Epithelial cell of proximal tubule (primary cell): ENCODE measurements at places on chromosomes 6 and 20.

GRCh38 chr6:44396968-44397367 lies 9.5 kb downstream of the CDC5L start:
- no peak for DNase-seq

DNA sequence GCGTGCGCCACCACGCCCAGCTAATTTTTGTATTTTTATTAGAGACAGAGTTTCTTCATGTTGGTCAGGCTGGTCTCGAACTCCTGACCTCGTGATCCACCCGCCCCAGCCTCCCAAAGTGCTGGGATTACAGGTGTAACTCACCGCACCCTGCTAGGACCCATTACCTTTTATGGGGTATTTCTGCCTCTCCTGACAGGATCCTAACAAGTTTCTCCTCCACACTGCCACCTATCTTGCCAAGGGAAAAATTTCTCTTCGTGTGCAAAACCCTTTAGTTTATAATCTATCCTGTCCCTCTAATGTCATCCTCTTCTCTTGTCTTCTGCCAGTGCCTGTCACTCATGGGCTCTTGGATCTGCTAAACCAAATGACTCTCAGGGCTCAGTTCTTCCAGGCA lies 1.9 kb downstream of the STMND1 start:
- no peak for DNase-seq

GRCh38 chr6:30013291-30013922 lies 47.7 kb upstream of the POLR1H start:
- no peak for DNase-seq

GRCh38 chr20:54097236-54097529 lies 26.8 kb upstream of the BCAS1 start:
- DNase-seq, result no peak

DNA sequence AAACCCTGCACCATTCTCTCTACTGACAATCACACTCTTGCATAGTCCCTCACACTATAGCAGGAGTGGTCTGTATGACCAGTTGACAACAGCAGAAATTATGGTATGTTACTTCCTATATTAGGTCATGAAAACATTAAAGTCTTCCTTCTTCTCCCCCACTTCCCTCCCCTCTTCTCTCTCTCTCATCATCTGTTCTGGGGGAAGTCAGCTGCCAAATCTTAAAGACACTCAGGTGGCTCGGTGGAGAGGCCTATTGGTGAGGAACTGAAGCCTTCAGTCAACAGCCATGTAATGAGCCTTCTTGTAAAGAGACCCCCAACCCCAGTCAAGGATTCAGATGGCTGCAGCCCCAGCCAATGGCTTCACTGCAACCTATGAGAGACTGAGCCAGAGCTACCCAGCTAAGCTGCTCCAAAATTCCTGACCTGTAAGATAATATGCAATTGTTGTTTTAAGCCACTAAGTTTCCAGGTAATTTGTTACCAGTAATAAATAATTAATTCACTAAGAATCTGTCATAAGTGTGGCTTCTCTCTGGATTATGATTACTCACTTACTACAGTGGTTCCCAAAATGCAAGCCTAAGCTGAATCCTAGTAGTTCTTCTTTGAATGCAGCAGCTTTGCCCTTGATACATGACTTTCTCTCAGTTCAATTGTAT lies 11.2 kb upstream of the TSBP1 start:
- DNase-seq, result no peak

- no peak for DNase-seq
These were observed 95.7 kb downstream of the HS3ST5 start for GRCh38 chr6:114247101-114247500.

GRCh38 chr20:37992802-37993409 lies 40.4 kb downstream of the TTI1 start:
- no peak for DNase-seq

DNA sequence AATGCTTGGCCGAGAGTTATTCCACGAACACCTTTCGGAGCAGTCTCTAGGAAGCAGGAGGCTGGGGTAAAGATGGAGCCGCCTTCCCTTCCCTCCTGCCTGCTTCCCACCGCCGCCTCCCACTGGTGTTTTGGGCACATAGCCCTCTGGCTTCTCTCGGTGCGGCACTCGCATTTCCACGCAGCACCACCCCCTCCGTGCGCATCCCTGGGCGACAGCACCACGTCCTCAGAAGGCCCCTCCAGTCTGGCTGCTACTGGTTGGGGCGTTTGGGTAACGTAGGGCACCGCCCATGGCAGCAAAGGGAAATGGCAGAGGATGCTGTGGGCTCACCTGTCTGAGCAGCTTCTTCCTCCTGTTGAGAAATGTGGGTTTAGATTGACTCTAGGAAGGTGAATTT lies 2.4 kb downstream of the COL20A1 start:
- no peak for DNase-seq

DNA sequence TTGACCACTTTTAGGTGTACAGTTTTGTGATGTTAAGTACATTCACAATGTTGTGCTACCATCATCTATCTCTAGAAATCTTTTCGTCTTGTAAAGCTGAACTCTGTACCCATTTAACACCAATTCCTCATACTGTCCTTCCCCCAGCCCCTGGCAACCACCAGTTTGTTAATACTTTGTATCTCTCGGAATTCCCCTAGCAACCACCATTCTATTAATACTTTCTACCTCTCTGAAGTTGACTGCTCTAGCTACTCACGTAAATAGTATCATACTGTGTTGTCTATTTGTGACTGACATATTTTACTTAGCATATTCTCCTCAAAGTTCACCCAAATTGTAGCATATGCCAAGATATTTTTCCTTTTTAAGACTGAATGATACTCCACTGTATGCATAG lies 82.3 kb upstream of the CLDN20 start:
- no peak for DNase-seq

DNA sequence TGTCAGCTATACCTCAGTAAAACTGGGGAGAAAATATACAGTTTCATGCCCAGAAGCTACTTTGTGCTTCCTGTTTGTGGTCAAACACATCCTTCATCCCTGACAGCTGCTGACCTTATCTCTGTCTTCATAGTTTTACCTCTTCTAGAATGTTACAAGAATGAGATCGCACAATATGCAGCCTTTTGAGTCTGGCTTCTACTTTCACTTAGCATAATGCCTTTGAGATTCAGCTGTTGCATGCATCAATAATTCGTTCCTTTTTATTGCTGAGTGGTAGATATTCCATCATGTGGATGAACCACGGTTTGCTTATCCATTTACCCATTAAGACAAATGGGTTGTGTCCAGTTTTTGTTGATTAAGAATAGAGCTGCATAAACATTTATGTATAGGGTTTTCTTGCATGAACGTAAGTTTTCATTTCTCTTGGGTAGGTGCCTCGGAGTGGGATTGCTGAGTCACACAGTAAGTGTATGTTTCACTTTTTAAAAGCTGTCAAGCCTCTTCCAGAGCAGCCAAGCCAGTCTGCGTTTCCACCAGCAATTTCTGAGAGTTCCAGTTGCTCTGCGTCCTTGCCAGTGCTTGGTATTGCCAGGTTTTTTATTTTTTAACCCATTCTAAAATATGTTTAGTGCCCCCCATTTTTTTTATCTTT lies 86.6 kb upstream of the PAX1 start:
- DNase-seq, result no peak

GRCh38 chr20:34983995-34984735 lies 28.5 kb downstream of the MYH7B start:
- DNase-seq, result no peak

DNA sequence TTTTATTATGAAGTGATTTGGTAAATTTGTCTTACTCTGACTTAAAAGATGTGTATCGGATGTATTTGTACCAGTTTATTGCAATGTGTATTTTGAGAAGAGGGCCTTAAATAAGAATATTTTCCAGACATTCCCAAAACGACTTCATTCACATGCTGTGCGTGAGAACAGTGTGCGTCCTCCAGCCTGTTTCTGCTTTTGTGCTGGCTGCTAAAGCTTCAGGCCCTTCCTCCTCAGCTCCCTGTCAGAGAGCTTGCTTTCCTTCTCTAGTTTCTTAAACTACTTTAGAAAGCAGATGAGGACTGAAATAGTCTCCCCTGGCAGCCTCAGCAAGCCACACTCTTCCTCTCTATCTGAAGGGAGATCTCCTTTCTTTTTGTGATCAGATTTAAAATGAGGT lies 157.8 kb downstream of the SAMD5 start:
- no peak for DNase-seq

DNA sequence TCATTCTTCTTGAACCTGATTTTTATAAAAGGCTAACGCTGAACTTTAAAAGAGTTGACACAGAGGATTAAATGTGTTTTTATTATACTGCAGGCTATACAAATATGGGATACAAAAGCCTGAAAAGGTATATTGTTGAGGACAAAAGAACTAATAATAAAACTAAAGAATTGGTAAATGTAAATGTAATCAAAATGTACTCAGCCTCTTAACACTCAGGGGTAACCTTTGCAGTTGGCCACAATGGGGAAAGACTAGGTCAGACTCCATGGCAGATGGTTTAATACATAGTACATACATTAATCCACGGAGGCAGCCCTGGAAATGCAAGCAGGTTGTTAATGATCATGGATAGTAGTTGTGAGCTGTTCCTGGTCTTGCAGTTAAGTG lies 57.5 kb downstream of the SOBP start:
- DNase-seq, result no peak

GRCh38 chr6:144033816-144034735 lies 26.0 kb upstream of the PLAGL1 start:
- no peak for DNase-seq

- no peak for DNase-seq
These were observed 228.1 kb upstream of the CST7 start for GRCh38 chr20:24720957-24721356.

DNA sequence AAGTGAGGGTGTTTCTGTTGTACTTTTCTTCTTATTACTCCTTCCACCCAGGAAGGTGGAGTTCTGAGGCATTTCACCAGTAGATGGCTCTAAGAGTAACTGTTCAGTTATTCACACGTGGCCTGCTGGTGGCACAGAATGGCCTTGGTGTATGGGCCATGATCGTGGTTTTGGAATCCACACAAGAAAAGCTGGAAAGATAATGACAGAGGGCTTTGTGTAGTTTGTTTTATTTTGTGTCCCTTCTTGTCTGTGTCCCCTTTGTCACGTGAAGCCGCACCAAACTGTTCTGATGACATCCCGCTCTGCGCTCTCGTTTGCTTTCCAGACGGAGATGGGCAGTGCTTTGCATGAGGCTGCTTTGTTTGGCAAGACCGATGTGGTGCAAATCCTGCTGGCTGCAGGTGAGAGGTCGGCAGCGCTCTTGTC lies 93.4 kb downstream of the ANKS1A start:
- no peak for DNase-seq

DNA sequence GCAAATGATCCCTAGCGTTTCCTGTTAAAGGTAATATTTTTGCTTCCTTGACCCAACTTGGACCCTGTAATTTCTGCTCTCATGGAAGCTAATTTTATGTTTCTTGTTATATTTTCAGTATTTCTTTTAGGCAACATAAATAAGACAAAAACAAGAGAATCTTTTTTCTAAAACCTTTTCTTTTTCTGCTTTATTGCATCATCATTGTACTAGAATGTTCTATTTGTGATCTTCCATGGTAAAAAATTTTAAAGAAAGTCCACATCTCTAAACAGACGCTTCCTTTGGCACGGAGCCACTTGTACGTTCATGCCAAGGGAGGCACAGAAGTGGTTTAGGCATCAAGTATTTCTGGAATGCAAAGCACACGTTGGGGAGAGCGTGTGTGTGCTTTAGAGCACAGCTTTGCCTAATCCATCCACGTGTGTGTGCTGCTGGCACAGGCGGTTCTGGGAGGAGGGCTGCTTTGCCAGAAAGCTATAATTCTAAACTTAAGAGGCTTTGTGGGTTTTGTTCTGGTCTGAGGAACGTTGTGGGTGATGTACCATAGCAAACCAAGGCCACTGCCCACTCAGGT lies 98.3 kb downstream of the SASH1 start:
- peak; percentile 85 for DNase-seq

- no peak for DNase-seq
These were observed 31.1 kb downstream of the RALY start for GRCh38 chr20:34024723-34025351.

- DNase-seq, result no peak
These were observed 50.2 kb upstream of the DACT2 start for GRCh38 chr6:168369786-168370185.

- no peak for DNase-seq
These were observed 115.4 kb upstream of the SAMD5 start for GRCh38 chr6:147392917-147393625.

GRCh38 chr6:41497994-41498393 lies 48.2 kb upstream of the FOXP4 start:
- no peak for DNase-seq

DNA sequence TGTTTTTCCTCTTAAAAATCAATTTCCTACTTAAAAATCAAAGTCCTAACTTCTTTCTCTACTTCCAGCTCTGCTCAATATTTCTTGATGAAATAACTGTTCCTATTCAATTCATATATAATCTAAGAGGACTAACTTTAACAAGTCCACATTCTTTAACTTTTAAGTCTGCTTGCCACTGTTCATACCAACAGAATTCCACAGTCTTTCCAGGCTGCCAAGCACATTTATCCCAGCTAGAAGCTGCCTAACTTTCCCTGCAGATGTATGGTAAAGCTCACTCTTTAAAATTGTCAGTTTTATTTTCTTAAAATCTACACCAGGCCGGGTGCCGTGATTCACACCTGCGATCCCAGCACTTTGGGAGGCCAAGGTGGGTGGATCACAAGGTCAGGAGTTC lies 11.5 kb downstream of the CALHM6 start:
- no peak for DNase-seq

- DNase-seq, result no peak
These were observed 3.1 kb upstream of the RPS12 start for GRCh38 chr6:132811276-132811675.

DNA sequence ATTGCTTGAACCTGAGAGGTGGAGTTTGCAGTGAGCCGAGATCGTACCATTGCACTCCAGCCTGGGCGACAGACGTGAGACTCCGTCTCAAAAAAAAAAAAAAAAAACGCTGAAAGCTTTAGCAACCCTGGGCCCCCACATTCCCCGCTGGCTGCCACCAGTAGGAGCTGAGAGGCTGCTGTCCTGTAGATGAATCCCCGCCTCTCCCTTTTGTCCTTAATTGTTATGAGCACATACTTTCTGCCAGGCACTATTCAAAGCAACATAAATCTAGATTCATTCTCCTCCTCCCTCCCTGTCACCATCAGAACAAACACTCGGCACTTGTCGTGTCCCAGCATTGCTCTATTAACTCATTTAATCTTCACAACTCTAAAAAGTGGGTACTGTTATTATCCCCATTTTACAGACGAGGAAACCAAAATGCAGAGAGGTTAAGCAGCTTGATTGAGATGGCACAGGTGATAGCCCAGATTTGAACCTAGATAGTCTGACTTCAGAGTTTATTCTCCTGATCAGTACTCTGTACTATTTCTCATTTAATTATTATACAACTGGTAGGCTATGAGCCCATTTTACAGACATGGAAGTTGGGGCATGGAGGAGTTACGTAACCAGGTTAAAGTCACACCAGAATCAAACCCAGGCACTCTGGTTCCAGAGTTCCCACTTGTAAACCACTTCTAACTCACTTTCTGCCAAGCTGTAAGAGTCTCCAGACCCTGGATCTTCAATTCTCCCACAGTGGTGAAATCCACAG lies 97.4 kb downstream of the EYA2 start:
- DNase-seq, result no peak
